ENCODE measurements at places on chromosomes 3 and 15.

- DNase-seq: no peak
Observed at GRCh38 chr3:102802819-102803420, 368.1 kb downstream of the ZPLD1 start.

GRCh38 chr15:29942143-29942542 is 119.9 kb upstream of the TJP1 start:
- DNase-seq: no peak

- DNase-seq: peak; percentile 54
Observed at GRCh38 chr3:123559040-123559861, 25.6 kb downstream of the HACD2 start.

DNA sequence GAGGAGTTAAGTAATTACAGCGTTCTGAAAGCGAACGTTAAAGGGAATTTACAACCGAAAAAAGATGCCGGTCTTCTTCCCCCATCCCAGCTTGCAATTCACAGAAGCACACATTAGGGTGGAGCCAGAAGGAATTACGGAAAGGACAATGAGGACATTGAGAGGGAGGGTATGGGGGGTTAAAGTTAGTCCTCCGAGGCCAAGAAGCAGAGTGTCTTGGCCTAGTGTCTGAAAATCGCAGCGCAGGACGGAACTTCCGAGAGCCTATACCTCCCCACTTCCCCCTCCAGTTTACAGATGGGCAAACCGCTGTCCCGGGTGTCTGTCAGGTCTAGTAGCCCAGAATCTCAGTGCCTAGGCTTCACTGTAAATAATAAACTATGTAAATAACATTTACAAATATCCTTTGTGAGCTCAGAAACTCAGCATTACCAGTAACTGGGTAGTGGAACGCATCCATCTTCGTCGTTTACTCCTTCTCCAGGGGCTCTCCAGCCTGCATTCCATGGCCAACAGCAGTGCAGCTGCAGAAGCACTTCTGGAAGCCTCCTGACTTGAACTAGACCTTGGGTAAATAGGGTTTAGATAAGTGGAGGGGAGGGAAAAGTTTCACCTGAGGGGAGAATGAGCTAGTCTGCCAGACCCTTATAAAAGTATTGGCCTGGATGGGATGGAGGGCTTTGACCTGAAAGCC is 922 bp downstream of the ADPRH start:
- no peak for DNase-seq

DNA sequence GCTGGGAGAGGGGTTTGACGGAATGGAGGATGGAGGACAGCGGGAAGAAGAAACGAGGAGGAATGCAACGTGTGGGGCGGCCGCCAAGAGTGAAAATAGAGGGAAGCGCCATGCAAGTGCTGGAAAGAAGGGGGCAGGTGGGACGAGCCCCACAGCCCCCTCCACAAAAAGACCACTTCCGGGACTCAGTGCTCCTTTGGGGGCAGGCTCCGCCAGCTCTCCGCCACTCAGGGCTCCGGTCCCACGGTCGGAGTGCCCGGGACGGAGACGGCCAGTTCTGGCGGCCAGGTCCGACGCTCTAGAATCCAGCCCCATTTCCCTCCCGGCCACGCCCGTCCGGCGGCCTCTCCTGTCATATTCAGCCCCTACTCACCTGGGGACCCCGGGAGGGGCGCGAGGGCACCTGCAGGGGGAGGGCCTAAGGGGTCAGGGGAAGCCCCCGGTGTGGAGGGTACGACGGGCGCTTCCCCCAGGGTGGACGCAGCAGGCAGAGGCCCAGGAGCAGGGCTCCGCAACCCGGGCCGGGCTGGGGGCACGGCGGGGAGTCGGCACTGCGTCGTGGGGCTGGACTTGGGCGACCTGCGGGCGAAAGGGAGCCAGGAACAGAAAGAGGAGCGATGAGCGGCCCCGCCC is 25.5 kb upstream of the CSPG4 start:
- no peak for DNase-seq

DNA sequence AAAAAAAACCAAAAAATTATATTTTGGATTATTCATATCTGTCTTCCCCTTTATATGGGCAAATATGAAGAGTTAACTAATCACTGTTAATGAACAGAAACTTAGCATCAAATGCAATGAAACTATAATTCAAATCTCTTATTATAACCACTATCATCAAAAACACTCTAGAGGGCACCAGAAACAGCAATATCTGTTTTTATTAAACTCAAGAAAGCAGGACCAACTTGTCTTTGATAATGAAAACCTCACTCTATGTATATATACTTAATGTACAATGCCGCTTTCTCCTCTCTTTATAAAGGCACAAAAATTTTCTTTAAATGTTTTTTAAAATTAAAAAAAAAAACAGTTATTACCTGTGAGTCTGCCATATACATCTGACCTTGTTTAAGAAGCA is 92.7 kb downstream of the UACA start:
- DNase-seq: peak; percentile 25

DNA sequence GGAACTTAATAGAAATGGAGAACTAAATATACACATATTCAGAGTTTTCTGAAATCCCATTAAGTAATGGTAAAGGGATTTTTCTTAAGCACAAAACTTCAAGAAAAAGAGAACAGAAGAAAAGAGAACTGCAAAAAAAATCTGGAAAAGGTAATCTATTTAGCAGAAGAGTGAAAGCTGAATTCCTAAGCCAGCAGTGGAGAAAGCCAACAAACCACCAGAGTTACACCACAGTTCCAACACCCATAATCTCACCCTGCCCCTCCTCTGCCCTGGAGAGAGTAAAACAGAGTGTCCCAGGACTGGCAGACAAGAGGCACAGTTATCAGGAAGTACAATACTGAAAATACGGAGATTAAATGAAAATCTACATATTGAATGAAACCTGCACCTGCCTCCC is 29.4 kb downstream of the TP53BP1 start:
- DNase-seq: no peak

DNA sequence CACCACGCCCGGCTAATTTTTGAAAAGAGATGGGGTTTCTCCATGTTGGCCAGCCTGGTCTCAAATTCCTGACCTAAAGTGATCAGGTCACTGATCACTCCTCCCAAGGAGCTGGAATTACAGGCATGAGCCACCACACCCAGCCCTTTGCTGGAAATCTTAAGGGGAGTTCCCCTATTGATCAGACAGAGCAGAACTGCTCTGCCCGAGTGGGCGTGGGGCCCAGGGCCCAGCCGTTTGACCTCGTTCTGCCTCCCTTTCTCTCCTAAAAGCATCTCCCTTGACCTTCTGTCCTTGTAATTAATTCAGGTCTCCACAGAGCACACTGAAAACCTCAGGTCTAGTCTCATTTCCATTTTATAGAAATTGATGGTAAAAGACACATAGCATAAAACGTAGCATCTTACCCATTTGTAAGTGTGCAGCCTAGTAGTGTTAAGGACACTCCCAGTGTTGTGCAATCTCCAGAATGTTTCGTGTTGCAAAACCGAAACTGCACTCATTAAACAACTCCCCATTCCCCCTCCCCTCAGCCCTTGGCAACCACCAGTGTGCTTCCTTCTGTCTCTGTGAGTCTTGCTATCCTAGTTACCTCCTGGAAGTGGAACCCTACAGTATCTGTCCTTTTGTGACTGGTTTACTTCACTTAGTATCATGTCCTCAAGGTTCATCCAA is 89.3 kb downstream of the SLCO3A1 start:
- no peak for DNase-seq

- no peak for DNase-seq
Observed at GRCh38 chr3:115520651-115521245, 102.6 kb upstream of the GAP43 start.

GRCh38 chr3:157417247-157417646 is 19.4 kb upstream of the PTX3 start:
- DNase-seq: no peak

Data from SW 1271 (cell line).